ENCODE measurements at places on chromosomes 4 and X.
A peak's percentile ranks its signal among the peaks of the same experiment; 100 is the strongest.

DNA sequence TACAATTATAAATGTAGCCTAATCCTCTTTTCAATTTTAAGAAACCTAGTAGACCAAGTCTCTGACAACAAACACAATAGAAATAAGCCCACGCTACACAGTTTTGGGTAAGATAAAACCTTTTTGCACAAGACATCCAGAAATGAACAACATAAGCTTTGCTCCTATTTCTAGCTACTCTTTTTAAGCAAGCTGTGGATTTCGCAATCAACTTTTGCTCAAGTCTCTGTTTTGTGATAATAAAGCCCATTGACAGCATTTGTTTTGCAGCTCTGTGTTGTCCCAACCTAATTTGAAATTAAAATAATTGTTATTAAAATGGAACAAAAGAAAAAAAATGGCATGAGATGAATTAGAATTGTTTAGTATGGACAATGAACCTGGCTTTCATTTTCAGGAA is 287.9 kb upstream of the PUDP start:
- DNase-seq, result no peak

DNA sequence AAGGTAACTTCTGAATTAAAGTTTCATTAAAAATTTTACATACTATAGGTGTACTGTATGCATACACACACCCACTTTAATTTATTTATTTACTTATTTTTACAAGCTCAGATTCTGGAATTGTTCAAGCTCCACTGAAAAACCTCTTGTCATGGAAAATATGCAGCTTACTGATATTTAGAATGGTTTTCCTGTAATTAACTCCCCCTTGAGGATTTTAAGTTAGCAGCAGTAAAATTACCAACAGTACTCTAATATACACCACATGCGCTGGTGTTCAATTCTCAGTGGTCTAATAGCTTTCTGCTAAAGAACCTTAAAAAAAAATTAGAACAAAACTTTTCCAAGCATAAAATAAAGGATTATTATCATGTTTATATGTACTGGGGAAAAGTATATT is 12.0 kb downstream of the MAB21L2 start:
- DNase-seq, result peak; percentile 16

DNA sequence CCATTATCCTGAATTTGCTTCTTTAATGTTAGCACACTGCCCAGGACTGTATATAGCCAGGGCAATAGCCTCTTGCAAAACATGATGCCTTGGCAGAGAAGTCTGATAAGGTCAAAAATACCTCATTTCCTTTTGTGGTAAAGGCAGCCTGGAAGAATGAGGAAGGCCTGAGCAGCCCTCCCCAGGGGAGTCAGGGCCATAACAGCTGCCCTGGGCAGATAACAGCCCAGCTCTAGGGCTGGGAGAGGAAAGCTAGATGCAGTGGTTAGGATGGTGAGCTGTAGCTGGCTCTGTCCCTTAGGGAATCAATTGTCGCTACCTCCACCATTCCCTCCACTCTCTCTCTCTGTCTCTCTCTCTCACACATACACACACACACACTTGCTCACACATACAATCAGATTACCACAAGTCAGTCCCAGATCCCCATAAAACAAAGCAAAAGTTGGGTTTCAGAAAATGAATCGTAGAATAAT is 29.2 kb downstream of the EFHC2 start:
- peak; percentile 69 for DNase-seq

GRCh38 chr4:113447769-113448168 is 313.8 kb downstream of the CAMK2D start:
- peak; percentile 10 for DNase-seq

DNA sequence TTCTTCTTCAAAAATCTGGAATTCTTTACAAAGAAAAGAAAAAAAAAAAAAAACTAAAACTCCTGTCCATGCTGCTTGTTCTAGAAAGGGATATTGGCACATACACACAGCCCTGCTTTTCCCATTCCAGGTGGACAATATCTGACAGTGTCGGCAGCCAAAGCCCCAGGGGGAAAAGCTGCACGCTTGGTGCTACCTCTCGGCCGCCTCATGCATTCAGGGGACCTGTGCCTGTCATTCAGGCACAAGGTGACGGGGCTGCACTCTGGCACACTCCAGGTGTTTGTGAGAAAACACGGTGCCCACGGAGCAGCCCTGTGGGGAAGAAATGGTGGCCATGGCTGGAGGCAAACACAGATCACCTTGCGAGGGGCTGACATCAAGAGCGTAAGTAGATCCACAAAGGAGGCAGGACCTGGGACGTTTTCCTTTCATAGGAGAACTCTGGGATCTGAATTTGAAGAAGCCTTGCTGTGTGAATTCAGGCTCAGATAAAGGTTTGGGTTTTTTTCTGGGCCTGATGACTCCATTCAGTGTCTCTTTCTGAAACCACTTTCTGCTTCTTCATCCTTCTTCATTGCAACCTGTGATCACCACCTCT is 71.9 kb downstream of the NPNT start:
- DNase-seq, result no peak

GRCh38 chr4:188300385-188300784 is 161.1 kb downstream of the TRIML1 start:
- DNase-seq, result no peak

- DNase-seq, result no peak
Measured at GRCh38 chr4:3657902-3658529, 108.2 kb upstream of the ADRA2C start.

GRCh38 chrX:130049821-130050220 is 60.5 kb downstream of the ELF4 start:
- DNase-seq, result peak; percentile 82

DNA sequence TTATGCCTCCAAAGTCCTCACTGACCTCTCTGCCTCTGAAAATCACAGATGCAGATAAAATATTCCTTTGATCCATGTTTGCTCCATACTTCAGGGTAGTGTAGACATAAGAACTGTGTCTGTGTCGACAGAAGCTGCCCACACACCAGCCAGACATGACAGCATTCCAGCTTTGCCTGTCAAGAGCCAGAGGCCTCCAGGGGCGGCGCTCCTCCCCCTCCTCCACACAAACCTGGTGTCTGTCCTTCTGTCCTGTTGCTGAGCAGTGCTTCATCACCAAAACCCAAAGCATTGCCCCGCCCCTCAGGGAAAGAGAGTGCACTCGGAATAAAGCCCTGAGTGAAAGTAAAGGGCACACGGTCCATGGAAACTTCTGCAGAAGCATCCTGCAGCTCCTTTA is 379.4 kb downstream of the FBXW7 start:
- peak; percentile 21 for DNase-seq

GRCh38 chr4:11769434-11769833 is 340.7 kb upstream of the HS3ST1 start:
- DNase-seq, result no peak

DNA sequence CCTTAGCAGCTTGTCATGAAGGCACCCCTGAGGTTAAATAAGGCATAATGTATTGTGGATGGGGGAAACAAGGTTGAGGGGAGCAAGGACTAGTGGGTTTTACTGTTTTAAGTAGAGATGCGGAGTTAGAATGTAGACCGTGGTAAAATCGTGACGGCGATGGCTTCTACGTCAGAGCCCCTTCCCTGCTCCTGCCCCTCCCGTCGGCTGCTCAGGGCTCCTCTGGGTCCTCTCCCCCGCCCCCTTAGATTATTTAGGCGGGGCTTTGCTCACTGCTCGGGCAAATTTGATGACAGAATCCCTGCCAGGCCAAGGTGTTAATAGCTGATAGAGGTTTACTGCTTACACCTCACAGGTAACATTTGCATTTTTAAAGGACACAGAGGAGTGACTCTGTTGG is 2.3 kb downstream of the FRMPD3 start:
- no peak for DNase-seq

DNA sequence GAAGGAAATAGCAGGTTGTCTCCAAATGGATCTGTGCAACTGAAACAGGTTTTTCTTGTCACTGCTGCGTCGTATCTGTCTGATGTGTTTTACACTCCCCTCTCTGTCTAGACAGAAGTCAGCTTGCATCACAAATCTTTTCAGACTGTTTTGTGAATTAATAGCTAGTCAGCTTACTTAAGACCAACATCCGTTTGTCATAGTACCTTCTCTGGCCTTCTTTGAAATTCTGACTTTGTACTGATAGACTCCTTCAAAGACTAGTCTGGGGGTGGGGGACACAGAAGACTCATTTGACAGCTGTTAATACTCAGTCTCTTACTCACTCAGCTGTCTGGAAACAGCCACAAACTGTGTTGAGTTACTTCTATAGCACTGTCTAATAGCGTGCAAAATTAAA is 197.8 kb downstream of the PALLD start:
- peak; percentile 99 for DNase-seq

GRCh38 chrX:110420771-110421499 is 62.3 kb downstream of the RTL9 start:
- no peak for DNase-seq

DNA sequence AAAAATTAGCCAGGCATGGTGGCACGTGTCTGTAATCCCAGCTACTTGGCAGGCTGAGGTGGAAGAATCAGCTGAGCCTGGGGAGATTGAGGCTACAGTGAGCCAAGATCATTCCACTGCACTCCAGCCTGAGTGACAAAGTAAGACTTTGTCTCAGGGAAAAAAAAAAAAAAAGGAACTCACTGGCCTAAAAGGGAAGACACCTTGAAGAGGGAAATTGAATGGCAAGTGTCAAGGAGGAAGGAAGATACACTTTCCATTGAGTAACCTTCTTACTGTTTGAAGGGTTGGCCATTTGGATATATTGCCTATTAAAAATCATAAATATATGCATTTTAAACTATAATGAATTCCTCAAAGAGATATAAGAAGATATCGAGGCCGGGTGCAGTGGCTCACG is 147.5 kb upstream of the FAM241A start:
- no peak for DNase-seq

GRCh38 chr4:179766938-179767337 is 2324.7 kb upstream of the AGA start:
- DNase-seq, result no peak

DNA sequence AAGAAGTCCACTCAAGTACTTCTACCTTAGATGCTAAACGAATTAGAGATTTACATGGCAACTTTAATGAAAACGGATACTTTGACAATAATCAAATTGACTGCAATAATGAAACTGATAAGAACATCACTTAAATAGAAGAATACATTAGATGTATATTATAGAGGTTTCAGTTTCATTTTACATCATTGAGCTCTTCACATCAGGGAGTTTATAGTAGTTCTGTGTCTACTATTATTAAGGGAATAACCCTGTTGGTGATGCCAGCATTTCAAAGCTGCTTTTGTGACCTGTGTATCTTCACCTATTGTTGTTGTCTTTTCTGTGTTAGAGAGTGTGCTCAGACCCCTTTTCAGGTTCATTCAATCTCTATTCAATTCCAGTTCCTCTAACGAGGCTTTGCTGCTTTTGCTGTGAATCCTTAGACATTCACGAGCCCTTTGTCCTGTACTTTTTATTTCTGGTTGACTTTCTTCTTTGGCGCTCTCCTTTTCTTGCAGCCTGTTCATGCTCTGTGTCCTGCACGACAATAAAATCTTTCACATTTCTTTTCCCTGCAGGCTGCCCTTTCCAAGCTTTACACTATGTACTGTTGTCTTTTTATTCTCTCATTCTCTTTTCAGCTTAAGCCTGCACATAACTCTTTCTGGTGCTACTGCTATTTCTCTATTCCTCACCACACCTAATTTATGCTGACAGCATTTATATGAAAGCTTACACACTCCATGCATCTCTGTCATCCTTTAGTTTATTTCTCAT is 232.1 kb downstream of the CPE start:
- no peak for DNase-seq

GRCh38 chr4:122899682-122900081 is 22.7 kb downstream of the NUDT6 start:
- no peak for DNase-seq

DNA sequence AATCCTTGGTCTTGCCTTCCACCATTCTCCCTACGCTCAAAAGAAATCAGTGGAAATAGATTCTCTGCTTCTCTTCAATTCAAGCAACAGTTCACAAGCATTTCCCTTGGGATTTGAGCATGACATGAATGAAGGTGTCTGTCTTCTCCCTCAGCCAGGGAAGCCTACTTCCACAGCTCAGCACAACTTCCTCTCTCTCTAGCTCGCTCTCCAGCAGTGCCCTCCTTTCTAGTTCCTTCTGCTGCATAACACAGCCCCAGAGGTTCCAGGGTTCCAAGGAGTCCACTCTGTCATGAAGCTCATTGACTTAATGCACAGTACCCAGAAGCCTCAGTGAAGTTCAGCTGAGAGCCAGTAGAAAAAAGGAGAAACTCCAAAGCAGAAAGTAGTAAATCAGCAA is 81.3 kb downstream of the PLS3 start:
- DNase-seq, result no peak

GRCh38 chr4:164799410-164799809 is 45.5 kb downstream of the SMIM31 start:
- DNase-seq, result no peak

DNA sequence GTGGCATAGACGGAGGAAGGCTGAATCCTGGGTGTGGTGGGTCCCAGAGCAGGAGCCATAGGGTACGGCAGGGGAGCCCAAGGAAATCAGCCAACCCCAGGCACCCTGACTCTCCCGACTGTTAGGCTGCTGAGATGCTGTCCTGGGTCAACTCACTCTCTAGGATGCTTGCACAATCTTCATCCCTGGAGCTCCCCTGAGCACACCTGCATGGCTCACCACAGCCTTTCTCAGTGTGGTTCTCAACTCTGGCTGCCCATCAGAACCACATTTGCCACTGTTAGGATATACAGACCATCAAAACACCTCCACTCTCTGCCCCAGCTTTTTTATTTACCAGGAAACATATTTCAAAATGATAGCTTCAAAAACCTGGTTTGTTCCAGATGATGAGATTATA is 236.3 kb downstream of the FBXW7 start:
- no peak for DNase-seq

DNA sequence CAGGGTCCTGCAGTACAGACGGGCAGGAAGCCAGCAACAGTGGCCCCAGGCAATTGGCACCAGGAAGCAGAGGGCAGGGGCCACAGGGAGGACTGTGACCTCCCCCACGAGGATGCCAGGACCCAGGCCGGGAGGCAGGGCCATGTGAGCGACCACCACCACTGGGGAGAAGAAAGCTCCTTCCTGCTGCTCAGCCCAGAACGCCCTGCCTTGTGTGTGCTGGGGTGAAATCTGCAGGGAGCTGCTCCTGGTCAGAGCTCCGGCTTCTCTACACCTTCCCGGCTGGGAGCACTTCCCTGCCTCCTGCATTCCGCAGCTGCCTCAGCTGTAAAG is 100.4 kb downstream of the HMX1 start:
- DNase-seq, result no peak

DNA sequence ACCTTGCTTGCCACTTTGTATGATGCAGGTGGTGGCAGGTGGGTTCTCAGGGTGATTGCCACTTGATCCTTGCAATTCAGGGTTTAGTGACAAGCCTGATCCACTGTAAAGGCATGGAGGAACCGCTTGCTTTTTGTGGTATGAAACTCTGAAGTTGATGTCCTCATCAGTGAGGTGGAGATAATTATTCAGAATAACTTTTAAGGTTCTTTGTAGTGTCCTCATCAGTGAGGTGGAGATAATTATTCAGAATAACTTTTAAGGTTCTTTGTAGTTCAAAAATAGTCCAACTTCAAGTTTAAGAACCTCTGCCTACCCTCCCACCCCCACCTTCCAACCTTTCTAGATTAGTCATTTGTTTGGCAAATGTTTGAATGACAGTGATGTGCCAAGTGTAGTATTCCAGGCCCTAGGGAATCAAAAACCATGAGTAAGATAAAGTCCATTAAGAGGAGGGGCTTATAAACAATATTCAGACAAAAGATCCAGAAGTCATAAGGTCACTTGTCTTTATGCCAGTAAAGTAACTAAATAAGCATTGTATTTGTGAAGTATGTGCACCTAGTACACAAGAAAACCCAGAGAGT is 51.2 kb downstream of the DCUN1D4 start:
- no peak for DNase-seq

Measured in trophoblast cell (in vitro differentiated cells and primary cell).